M059J (cell line): ENCODE measurements at places on chromosomes 1 and 21.

GRCh38 chr1:161351482-161351881, 16.2 kb downstream of the CFAP126 start:
- DNase-seq, result no peak

GRCh38 chr1:203091761-203092330, 6.0 kb upstream of the MYOG start:
- no peak for DNase-seq

DNA sequence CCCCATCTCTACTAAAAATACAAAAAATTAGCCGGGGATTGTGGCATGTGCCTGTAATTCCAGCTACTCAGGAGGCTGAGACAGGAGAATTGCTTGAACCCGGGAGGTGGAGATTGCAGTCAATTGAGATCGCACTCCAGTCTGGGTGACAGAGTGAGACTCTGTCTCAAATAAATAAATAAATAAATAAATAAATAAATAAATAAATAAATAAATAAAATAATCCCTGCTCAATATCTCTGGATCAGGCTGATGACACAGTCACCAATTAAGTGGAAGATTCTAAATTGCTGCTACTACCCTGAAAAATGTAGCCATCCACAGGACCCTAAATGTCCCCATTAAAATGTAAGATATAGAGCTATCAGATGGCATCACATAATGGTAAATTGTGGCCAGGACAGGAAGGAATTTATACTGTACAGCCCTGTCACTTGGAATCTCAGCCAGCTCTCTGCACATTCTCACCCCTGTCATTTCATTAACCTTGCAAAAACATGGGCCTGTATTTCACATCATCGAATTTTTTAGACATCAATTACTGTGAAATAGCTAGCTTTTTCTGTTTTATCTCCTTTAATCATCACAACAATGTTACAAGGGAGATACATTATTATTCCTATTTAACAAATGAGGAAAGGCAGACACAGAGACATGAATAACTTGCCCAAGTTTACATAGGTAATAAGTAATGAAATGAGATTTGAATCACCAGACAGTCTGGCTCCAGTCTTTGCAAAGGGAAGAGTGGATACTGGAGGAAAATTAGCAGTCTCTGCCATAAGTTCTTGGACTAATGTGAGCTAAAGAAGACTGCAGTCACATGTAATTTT, 56.7 kb upstream of the NTPCR start:
- peak; percentile 52 for DNase-seq

DNA sequence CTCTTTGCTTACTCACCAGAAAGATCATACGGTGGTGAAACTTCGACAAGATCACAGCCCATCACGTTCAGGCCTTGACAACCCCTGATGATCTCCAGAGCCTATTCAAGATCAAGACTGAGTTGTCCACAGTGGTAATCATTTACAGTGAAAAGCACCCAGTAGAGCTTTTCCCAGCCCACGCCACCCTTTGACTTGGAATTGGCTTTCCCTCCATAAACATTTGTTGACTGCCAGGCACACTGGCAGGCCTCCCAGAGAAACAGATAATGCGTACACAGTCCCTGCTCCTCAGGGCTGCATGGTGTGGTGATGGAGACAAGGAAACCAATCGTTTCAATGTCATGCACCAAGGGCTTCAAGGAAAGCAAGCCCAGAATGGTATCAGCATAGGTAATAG, 10.1 kb downstream of the AGMAT start:
- no peak for DNase-seq

DNA sequence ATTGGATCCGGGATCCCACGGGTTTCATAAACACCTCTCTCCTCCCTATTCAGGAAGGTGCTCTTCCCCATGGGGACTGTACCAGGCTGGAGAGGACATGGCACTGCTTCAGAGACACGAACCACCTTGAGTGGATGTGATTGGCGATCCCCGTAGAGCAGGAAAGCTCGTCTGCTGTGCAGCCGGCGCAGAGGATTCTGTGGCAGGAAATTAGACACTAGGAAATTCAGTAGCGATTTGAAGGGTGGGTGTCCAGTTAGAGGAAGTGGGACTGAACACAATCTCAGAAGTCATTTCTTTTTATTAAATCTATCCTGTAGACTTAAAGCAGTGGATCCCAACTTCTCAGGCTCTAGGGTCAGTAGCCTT, 767 bp downstream of the PDIK1L start:
- DNase-seq, result no peak

DNA sequence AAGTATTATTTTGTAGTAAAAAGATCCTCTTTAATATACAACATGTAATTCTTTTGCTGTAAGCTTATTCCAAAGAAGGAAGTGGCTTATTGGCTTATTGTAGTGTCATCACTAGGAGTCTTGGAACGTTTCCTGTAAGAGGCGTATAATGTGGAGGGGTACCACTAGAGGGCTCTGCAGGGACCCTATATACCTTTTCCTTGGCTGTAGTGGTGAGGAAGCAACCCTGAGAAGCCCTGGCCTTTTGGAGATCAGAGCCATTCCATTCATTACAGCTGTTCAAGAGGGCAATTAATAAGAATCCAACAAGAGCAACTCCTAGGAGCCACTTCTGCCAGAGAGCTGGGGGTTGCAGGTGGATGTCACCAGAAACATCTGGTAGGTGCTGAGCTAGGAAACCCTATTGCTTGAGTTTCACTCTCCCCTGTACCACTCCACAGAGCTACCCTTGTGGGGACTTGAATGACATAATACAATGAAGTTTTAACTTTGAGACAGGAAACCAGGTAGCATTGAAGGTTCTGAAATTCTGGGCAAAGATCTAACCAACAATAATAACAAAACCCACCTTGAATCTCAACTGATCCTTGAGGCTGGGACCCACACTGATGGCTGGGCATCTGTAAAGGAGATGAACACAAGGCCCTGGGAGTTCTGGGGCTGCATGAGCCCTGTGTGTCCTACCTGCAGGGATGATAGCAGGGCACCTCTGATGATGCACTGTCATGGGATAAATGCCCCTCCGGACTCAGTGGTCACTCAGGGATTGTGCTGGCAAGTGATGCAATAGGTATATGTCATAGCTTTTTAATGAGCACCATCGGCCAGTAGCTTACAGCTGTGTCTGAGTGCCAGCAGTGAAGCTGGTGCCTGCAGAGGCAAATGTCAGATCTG, 160.2 kb upstream of the COA6 start:
- DNase-seq, result peak; percentile 63

- DNase-seq, result no peak
Measured at GRCh38 chr21:45022348-45022675, 52.1 kb upstream of the ADARB1 start.

- peak; percentile 12 for DNase-seq
Measured at GRCh38 chr1:5140136-5140535, 485.7 kb downstream of the AJAP1 start.

DNA sequence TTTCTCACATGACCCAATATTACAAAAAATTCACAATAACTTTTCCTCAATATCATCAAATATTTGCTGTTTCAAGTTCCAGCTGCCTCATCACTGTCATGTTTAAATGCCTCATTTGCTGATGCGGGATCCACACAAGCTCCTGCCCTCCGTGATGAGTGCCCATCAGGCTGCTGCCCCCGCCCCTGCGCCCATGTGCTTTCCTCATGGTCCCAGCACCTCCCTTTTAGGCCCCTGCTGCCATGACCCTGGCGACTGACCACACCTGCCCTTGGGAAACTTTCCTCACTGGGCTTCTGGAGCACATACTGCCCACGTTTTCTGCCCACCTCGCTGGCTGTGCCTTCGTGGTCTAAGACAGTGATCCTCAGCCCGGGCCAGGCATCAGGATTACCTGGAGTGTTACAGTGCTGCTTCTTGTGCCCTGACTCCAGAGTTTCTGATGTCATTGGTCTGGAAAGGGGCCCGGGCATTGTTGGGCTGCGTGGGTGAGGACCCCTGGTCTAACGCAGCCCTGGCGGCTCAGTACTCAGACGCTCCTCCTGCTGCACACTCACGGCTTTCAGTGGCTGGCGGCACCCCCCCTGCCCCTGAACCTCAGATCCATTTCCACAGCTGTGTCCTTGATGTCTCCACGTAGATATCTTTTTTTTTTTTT, 20.5 kb downstream of the PLEKHM2 start:
- no peak for DNase-seq

GRCh38 chr21:46195595-46196195, 11.4 kb upstream of the SPATC1L start:
- no peak for DNase-seq

- DNase-seq, result no peak
Measured at GRCh38 chr1:18666317-18666920, 35.8 kb downstream of the PAX7 start.

DNA sequence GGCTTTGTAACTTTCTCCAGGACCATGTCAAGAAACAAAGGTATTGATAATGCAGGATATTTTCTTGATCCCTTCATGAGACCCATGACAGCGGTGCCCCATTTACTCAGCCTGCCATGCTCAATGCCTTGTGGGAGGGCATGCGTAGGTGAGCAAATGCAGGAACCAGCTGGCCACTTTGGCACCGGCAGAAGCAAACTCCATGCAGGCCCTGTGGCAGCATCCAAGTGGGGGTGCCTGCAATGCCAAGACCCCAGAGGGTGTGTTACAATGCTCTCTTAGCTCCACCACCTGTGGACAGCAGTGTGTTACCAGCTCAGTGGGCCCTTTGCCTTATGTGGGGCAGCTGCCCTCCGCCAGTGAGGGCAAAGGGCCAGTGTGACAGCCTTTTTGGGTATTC, 108.1 kb downstream of the ATP1B1 start:
- DNase-seq, result no peak

DNA sequence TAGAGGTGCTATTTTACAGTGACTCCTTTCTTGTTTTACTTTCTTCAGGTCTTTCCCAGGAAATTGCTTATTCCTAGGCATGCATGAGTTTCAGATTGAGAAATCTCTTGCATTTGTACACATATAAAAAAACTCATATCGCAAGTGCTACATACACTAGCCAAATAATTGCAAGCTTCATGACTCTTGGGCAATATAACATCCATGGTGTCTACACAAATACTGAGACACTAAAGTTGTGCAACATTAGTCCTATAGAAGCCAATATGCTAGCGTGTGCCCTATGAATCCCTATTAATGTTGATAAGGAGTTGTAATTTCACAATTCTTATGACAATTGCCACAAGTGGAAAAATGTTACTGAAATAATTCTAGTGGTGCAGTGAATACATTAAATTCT, 591.0 kb downstream of the ADGRL2 start:
- DNase-seq, result no peak

DNA sequence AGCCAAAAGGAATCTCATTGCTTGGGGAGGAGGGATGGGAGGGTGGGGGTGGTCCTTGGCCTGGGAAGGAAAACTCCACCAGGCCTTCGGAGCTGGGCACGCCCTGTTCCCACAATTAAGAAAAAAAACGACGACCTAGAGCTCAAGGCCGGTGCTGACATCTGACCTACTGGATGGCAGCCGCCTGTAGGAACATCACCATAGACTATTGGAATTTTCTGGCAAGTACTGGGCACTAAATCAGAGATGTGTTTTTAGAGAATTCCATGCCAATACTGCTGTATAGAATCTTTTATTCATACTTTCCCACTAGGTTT, 729 bp downstream of the NADK start:
- DNase-seq, result peak; percentile 44

DNA sequence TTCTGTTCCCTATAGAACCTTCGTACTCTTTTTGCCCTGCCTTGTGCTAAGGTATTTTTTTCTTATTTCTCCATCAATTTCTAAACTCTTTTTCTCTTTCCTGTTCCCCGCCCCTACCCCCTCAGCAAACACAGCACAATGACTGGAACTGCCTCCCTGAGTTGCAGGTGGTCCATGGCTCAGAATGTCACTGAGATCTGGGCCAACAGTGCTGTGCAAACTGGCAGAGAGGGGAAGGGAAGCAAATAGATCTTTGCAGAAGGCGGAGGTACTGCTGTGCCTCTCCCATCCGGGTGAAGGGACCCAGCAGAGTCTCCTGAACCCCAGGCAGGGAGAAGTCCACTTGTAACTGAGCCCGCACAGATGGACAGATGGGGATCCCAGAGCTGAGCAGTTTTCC, 32.6 kb upstream of the A3GALT2 start:
- no peak for DNase-seq

- DNase-seq, result peak; percentile 67
Measured at GRCh38 chr1:119808972-119809550, 2.2 kb downstream of the REG4 start.

DNA sequence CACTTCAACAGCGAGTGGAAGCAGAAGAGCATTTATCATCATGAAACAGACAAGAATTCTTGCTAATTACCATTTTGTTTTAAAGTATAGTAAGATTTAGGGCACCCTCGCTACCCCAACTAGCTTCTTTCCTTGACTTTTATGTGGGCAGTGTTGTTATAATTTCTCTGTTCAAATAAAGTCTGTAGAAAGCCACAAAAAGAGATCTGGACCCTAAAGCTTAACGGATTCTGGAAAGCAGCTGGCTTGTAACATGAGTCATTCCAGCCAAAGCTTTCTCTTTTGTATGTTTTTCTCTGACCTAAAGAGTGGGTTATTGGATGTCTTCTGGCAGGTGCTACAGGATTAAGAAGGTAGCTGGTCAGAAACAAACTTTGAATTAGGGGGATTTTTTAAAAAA, 37.4 kb downstream of the RUNX1 start:
- peak; percentile 62 for DNase-seq

DNA sequence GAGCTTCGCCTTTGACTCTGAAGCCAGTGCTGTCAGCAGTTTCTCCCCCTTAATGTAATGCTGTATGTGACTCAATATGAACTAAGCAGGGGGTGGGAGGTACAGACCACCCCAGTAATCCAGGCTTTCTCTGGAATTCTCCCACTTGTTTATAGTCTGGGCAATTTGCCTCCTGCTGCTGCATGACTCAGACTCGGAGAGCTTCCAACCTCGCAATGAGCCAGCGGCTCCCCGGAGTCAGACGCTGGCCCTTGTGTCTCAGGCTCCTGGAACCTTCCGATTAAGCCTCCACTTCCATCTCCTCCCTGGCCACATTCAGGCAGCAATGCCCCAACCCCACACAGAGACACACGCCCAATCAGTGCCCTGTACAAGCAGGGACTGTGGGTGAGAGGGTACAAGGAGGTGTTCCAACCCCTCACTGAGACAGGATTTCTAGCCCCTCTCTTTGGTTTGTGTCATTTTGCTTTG, 471.7 kb upstream of the VAMP3 start:
- DNase-seq, result peak; percentile 98

GRCh38 chr1:187680823-187681222, 852.1 kb downstream of the PLA2G4A start:
- DNase-seq, result no peak

DNA sequence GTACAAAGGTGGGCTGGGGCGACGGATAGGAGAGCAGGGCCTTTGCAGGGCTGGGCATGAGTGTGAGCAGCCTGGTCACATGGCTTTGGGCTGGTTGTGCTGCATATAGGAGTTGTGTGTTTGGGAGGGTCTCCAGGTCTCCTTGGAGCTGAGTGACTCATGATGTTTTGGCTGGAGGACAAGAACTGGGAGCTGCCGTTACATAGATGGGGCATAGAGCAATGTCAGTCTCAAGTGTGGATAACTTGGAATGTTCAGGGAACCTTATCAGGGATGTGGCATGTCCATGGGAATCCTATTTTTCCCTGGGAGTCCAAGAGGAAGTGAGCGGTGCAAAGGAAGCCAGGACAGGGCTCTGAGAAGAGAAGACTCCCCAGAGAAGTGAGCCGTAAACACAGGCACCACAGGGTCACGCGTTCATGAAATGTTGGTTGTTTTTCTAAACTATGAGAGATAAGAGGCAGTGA, 136.4 kb upstream of the KCNE2 start:
- DNase-seq, result peak; percentile 71

GRCh38 chr21:37365517-37366481, 774 bp upstream of the DYRK1A start:
- peak; percentile 77 for DNase-seq

GRCh38 chr1:154568157-154568815, 708 bp downstream of the CHRNB2 start:
- no peak for DNase-seq

GRCh38 chr1:33254491-33254890, 1.8 kb upstream of the ZNF362 start:
- DNase-seq, result no peak
